Cerebellum (tissue), 4 donors: ENCODE measurements at places on chromosomes 11 and 22. TPM values are rescaled to one million over a fixed set of nuclear protein-coding genes. Genes with fewer than 3 reads are reported as not detected.

OR5P2 gene
- not detected for total RNA-seq

MAP6 gene
- total RNA-seq = 92.6 TPM

CYP2D6 gene
- total RNA-seq = 2.5 TPM

JAML gene
- 0.45 TPM for total RNA-seq

YPEL4 gene
- 1.8 TPM for total RNA-seq

SMDT1 gene
- 14.1 TPM for total RNA-seq

RHOD gene
- 0.64 TPM for total RNA-seq

TRIM6 gene
- 0.27 TPM for total RNA-seq

TIMP3 gene
- 26.7 TPM for total RNA-seq

SCGB1C1 gene
- not detected for total RNA-seq

DNA sequence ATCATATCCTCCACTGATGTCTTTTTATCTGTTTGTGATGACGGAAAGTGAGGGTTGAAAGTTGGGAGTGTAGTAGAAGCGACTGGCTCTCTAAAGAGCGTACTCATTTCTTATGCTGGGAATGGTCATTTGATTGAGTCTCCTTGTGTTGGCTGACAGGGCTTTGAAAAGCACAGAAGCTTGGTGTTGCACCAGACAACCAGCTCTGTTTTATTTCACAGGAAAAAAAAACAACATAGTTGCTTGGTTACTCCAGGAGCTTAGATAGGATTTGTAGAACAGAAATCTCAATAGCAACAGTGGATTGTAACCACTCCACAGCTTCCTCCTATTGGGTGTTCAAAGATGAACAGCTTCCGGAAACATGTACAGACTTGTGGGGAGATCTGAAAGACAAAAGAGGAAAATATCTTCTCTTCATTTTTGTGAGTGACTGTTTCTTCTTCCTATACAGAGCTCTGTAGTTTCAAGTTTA is 2.7 kb downstream of the RBM14 start:
- DNase-seq = no peak

DNA sequence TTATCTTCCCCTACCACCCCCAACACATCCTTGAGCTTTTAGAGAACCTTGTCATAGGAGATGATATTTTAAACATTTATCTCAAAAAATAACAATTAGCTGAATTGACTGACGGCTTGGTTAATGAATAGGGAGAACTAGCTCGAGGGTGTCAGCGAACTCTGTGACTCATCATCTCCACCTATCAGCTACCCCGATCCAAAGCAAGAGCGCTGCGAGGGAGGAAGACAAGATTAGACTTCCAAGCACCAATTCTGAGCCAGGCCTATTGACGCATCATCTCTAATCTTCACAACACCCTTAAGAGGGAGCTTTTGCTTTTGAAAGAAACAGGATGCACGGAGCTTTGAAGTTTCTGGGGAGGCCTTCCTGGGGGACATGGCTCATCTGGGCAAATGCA is 51.0 kb upstream of the GALNT18 start:
- DNase-seq = no peak

DNA sequence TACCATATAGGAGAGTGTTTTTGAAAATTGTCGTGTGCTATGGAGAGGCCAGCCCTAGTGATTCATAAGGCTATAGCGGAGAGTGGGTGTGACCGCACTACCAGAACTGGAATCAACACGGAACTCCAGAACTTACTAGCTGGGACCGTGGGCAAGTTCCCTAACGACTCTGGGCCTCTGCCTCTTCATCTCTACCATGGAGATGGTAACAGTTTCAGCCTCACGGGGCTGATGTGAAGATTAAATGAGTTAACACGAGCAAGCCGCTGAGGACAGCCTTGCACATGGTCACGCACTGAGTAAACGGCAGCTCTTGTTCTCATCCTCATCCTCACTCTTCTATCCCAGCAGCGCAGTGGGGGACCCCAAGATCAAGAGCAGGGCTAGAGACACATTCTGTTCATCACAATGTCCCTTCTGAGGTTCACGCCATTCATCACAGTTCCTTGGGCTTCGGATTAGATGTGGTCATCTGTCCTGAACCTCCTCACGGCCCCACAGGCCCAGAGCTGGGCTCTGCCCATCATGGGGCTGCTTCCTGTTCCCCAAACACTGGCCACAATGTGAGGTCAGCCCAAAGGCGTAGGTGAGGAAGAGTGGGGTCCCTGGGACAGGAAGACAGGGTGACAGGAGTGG is 47.2 kb upstream of the CD5 start:
- DNase-seq = no peak

GRCh38 chr11:79046366-79046765 is 394.5 kb downstream of the TENM4 start:
- DNase-seq = no peak

- no peak for DNase-seq
These were observed 74.1 kb upstream of the B3GAT1 start for GRCh38 chr11:134486106-134486505.

DNA sequence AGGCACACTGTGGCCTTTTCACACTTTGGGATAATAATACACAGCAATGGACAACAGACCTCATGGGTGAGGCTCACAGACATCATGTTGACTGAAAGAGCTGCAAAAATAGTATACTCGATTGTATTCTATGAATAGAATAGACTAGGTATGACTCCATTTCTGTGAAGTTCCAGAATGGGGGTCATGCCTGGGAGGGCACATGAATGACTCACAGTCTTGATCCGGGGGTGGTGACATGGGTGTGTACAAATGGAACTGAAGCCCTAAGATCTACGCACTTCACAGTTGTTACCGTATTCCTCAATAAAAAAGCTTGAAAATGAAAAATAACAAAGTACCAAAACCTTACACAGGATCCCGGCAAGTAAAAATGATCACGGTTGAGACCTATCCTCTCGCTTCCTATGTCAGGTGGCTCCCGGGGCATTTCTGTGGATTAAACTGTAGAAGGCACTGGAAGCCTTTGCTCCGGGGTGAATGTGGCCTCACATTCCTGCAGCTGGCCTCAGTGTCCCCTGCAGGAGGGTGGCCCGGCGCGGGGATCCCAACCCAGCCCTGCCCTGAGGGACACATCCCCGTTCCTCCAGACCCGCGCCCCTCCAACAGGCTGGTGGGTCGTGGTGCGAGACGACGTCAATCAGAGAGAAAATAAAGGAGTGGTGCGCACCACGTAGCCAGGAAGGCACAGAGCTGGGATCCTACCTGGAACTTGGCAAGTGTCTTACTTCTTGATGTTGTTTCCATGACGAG is 75.9 kb downstream of the NECTIN1 start:
- no peak for DNase-seq

- DNase-seq = no peak
These were observed 53.0 kb upstream of the RDX start for GRCh38 chr11:110349138-110349996.

- no peak for DNase-seq
These were observed 73.4 kb downstream of the MED15 start for GRCh38 chr22:20580611-20581502.

GRCh38 chr22:35824256-35824655 is 106.6 kb downstream of the APOL5 start:
- no peak for DNase-seq

GRCh38 chr22:20584872-20585638 is 77.6 kb downstream of the MED15 start:
- no peak for DNase-seq

DNA sequence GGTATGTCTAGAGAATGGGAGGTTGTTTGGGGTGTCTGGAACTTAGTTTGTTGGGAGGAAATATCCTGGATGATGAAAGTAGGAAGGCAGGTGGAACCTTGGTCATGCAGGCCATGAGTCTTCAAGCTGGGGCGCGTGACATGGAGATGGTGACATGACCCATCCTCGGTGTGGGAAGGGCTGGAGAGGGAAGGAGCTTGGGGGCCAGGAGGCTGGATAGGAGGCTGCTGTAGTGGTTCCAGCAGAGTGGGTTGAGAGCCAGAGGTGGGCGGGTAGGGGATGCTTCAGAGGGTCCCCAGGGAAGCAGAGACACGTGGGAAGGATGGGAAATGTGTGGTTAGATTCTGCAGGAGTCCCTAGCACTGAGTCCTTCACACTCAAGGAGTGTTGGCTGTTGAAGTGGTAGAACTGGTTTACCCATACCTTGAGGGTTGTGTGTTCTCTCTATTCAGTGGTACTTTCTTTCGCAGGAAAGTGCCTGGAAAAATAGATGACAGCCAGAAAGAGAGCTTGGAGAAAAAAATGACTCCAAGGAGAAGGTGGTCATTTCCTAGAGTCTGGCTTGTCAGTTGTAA is 56.8 kb downstream of the LDLRAD3 start:
- DNase-seq = no peak

DNA sequence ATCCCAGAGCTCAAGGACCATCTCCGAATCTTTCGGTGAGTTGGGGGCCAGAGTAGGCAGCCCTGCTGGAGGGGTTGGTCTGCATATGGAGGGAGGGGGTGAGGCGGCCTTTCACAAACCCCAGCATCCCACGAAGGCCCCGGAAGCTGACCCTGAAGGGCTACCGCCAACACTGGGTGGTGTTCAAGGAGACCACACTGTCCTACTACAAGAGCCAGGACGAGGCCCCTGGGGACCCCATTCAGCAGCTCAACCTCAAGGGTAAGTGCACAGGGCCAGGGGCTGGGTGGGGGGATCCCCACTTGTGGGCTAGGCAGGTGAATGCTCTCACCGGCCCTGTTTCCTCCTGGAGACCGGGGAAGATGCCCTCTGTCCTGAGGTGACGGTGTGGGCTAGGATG is 6.2 kb downstream of the TRPT1 start:
- no peak for DNase-seq

- DNase-seq = no peak
These were observed 1.4 kb upstream of the CREB3L1 start for GRCh38 chr11:46275964-46276641.

GRCh38 chr11:12815931-12816494 is 141.8 kb downstream of the TEAD1 start:
- DNase-seq = no peak

- DNase-seq = peak; percentile 63
These were observed 25.0 kb downstream of the MTMR3 start for GRCh38 chr22:29907753-29908515.

DNA sequence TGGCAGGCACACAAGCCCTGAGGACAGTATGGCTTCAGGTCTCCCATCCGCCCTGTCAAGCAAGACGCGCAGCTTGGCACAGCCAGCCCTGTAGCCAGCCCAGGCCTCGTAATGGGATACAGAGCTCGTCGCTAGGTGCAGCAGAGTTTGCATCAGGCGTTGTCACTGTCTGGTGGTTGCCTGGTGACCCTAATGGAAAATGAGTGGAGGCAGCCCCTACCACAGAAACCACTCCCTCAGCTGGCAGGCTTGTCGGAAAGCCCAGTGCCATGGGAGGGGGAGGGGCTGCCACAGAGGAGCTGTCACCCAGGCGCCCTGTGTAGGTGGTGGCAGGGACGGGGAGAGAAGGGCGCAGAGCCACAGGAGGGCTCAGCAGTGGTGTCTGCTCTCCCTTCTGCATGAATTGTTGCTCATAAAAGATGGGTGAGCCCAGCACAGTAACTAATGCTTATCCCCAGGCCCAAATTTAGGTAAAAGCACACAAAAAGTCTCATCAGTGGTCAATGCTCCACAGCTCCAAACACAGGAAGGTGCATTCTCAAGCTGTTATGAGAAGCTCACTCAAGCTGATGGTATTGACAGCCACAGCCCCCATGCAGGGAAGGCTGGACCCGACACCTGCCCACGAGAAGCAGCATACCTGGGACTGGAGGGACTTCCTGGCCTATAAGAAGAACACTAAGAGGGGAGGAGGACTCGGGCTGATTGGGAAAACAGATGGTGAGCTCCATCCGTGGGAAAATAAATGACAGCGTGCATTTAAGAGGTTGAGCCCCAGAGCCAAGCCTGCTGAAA is 164.6 kb downstream of the ETS1 start:
- DNase-seq = no peak

DNA sequence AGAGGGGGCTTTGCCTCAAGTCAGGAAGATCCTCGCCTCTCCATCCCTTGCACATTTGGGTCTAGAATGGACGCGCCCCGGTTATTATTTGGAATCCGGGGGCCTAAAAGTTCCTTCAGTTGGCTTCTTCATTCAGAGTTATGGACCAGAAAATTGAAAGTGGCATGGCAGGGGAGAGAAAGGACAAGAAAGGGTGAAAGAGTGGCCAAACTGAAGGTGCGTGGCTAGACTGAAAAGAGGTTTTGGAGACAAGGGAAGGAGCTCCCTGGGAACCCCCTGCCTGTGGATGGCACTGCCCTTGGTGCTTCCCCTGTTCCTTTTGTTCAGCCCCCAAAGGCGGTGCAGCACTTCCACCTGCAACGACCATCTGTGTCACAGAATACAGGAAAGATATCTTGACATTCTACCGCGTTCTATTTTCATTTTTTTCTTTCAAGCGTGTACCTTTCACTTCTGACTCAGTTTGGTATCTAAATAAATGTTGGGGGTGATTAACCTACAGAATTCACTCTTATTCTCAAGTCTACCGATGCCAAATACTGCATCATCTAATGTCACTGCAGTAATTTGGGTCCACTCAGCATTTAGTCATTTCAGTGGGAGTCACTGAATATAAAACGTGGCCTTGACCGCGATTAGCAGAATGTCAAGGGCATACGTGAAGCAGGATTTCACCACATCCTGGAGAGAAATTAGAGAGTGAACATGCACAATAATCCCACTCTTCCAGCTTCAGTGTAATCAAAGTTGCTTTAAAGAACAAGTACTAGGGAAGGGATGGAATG is 88.1 kb upstream of the ARHGAP32 start:
- DNase-seq = no peak

DNA sequence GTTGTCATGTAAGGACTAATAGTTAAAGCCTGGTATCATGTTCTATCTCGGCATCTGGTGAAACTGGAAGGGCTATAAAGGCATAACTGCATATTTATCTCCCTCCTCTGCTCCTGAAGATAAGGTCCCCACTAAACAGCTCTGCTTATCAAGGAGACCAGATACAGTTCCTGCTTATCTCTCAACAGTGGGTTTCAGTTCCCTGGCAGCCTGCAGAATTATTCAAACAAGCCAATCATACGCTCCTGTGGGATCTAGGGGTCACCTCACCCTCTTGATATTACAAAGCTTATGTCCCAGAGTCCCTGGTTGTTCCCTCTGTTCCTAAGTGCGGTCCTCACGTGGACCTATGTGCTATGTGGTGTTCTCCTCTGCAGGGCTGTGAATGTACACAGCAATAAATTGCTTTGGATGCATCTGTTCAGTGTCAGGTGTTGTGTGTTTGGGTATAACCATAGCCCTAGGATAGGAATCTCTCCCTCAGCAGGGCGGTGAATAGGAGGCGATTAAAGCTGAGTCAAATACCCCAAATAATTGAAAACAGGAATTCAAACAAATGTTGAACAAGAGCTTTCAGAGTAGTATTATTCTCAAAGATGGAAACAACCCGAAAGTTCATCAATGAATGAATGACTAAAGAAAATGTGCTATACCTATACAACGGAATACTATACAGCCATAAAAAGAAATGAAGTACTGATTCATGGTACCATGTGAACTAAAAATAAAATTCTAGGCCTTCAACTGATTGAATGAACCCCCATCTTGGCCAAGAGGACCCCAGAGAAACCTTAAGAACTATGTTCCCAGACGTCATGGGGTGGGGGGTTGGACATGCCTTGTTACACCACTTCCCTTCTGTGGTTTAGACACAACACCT is 3.1 kb upstream of the OOSP4A start:
- DNase-seq = no peak
